Stimulated activated CD4-positive, alpha-beta T cell treated with anti-CD3 and anti-CD28 coated beads, TNF-alpha, amount 100 ng/mL, for 4 hours (primary cell): ENCODE measurements at places on chromosomes 13 and 19.

DNA sequence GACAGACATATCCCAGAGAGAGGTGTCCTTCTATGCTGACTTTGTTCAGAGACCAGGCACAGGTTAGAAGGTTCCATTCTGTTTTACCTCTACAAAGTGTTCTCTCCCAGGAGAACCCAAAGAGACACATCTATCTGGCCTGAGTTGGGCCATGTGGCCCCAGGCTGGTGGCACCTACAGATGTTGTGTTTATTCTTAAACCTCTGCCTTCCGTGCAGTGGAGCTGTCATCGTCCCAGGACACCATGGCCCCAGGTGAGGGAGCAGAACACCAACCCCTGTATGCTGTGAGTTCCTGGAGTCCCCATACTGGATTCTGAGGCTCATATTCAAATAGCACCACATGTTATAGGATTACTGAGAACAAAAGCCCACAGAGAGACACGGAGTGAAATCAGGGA lies 3.9 kb downstream of the KIR3DL3 start:
- no peak for DNase-seq

DNA sequence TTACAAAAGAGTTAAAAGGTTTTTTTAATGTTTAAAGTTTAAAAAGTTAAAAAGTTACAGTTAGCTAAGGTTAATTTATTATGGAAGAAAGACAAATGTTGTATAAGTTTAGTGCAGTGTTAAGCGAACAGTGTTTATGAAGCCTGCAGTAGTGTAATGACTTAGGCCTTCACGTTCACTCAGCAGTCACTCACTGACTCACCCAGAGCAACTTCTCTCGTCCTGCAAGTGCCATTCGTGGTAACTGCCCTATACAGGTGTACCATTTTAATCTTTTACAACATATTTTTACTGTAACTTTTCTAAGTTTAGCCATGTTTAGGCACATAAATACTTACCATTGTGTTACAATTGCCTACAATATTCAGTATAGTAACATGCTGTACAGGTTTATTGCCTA lies 398.2 kb upstream of the NBEA start:
- DNase-seq = no peak

GRCh38 chr13:107765724-107766401 lies 449.5 kb downstream of the LIG4 start:
- DNase-seq = no peak

- DNase-seq = no peak
Measured at GRCh38 chr13:78100486-78100885, 181.9 kb upstream of the EDNRB start.

- no peak for DNase-seq
Measured at GRCh38 chr13:38998739-38999138, 8.1 kb upstream of the STOML3 start.

DNA sequence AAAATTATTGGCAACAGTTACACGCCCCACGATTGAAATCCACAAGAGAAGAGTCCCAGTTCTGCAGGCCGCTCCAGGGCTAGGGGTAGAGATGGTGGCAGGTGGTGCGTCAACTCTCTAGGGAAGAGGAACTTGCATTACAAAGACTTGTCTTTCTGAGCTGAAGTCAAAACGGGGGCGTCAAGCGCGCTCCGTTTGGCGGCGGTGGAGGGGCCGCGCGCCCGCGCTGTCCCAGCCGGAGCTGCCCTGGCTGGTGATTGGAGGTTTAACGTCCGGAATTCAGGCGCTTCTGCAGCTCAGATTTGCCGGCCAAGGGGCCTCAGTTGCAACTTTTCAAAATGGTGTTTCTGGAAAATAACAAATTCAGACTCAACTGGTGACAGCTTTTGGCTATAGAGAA lies 38.9 kb downstream of the SOX1 start:
- DNase-seq = no peak

DNA sequence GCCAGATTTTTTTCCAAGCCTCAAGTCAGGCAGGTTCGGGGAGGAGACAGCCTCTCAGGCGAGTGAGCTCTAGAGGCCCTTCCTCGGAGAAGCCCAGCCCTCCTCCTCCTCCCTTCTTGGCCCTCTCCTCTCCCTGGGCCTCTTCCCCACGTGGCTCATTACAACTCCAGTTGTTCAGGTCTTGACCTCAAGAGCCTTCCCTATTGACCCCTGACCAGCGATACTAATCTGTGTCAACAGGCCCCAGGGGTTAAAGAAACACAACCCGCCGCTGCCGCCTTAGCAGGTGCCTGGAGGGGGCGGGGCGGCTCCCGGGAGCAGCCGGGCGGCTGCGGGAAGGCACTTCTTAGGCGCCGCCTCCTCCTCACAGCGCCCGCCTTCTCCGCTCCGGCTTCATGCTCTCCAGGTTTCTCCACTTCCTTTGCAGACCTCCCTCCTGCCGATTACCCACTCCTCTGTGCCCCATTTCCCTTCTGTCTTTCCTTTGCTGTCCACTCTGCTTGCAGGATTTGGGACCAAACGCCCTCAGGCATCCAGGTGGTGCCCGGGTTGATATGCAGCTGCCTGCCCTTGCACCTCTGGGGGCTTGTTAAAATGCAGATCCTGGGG lies 51.0 kb downstream of the LYL1 start:
- DNase-seq = no peak

- DNase-seq = no peak
Measured at GRCh38 chr13:51758691-51759090, 45.3 kb downstream of the DHRS12 start.

DNA sequence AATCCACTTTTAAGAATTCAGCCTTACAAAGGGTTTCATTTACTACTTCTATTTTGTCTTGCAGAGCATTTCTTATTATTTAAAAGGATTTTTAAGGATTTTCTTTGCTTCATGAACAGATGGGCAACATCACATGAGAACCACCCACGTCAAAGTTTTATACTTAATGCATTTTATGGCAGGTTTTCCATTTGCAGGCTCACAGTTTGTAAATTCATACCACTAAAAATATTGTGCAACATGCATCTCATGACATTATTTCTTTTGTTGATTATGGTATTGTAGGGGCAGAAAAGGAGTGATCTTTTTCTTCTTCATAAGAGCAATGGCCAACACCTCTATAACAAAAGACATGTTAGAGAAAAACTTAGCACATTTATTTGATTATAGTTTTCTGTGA lies 554.0 kb upstream of the SPRY2 start:
- no peak for DNase-seq

GRCh38 chr19:48988860-48989259 lies 4.2 kb downstream of the GYS1 start:
- no peak for DNase-seq

DNA sequence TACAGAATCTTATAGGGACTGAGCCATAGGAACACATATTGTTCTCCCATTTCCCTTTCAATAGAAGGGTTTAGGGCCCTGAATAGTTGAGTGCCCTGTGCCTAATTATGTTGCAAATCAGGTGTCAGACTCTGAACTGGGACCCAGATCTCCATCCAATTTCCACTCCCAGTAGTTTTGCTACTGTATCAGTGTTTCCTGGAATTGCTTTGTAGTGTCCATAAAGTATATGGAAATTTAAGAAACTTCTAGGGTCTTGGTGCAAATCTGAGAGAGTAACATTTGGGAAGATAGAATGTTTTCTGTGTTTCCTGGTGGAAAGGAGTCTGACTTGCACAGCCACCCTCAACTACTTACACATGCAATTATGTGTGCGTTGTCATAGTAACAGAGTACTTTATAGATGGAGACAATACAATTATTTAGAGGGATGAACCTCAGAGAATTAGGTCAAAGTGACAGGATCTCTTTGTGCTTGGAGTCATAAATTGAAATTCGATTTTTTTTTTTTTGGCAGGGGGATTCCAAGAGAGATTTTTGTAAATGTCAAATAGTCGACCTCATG lies 646 bp upstream of the SLC10A2 start:
- DNase-seq = no peak

GRCh38 chr13:109874484-109875454 lies 88.4 kb upstream of the IRS2 start:
- no peak for DNase-seq
